ENCODE measurements at places on chromosomes 2 and 18. TPM values are rescaled to one million over a fixed set of nuclear protein-coding genes. Genes with fewer than 3 reads are reported as not detected.

GRCh38 chr2:219536967-219537366 lies 6.6 kb downstream of the CHPF start:
- DNase-seq = no peak

- DNase-seq = no peak
These were observed 117.2 kb downstream of the LNPK start for GRCh38 chr2:175884697-175885393.

DNA sequence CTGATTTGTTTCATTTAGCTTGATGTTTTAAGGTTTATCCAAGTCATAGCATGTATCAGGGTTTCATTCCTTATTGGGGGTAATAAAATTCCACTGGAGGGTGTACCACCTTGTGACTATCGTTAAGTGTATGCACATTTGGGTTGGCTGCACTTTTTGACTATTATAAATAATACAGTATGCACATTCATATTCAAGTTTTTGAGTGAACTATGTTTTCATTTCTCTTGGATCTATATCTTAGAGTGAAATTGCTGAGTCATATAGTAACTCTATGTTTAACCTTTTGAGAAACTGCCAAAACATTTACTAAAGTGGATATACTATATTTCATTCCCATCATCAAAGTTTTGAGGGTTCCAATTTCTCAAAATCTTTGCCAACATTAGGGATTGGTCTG lies 952.7 kb downstream of the TDRD15 start:
- no peak for DNase-seq

- DNase-seq = no peak
These were observed 246.4 kb downstream of the VAPA start for GRCh38 chr18:10160251-10160650.

The TSPYL6 gene
- 0.01 TPM for polyA plus RNA-seq

The GBX2 gene
- 0.15 TPM for polyA plus RNA-seq

The PSMA8 gene
- not detected for polyA plus RNA-seq

The PCARE gene
- polyA plus RNA-seq = 0.04 TPM

The PTPRM gene
- 81.7 TPM for polyA plus RNA-seq

Measured in heart right ventricle (tissue), 16 donors.